ENCODE measurements at places on chromosomes 7 and 10. TPM values are rescaled to one million over a fixed set of nuclear protein-coding genes. Genes with fewer than 3 reads are reported as not detected.

The SSC4D gene
- total RNA-seq = 0.65 TPM

The ALOX5 gene
- not detected for total RNA-seq

The ADCY1 gene
- 0.26 TPM for total RNA-seq

The UTF1 gene
- not detected for total RNA-seq

The CPA4 gene
- total RNA-seq = 140 TPM

The CALHM3 gene
- total RNA-seq = not detected

The CFTR gene
- total RNA-seq = not detected

The ZNF107 gene
- 2.2 TPM for total RNA-seq

The FAM24B gene
- total RNA-seq = 2.2 TPM

The CABCOCO1 gene
- 0.26 TPM for total RNA-seq

The HPSE2 gene
- not detected for total RNA-seq

The PDE6C gene
- total RNA-seq = not detected

The TMEM270 gene
- total RNA-seq = not detected

The OR2A12 gene
- total RNA-seq = not detected

The HMX2 gene
- total RNA-seq = not detected

The ABHD11 gene
- 7.5 TPM for total RNA-seq

The ANLN gene
- total RNA-seq = 11.5 TPM

The BTBD16 gene
- not detected for total RNA-seq

The OR9A2 gene
- not detected for total RNA-seq

The ARHGAP21 gene
- total RNA-seq = 100 TPM

The STMP1 gene
- 26.4 TPM for total RNA-seq

The FBXL15 gene
- total RNA-seq = 6.6 TPM

The ARPC1A gene
- 257 TPM for total RNA-seq

The ANKRD16 gene
- total RNA-seq = 14.1 TPM

The ABLIM1 gene
- total RNA-seq = 17.1 TPM

The ITPRID1 gene
- not detected for total RNA-seq

The GPR26 gene
- total RNA-seq = not detected

The TMEM176B gene
- not detected for total RNA-seq

The OR13A1 gene
- not detected for total RNA-seq

The MRLN gene
- total RNA-seq = not detected

The DPP6 gene
- not detected for total RNA-seq

The GDF2 gene
- total RNA-seq = not detected

The LZTS2 gene
- total RNA-seq = 129 TPM

The GRID2IP gene
- not detected for total RNA-seq

The IFIT3 gene
- total RNA-seq = 19.9 TPM

The TMEM140 gene
- 17.7 TPM for total RNA-seq

The PALD1 gene
- 0.40 TPM for total RNA-seq

The GPRIN2 gene
- not detected for total RNA-seq

The ADRB1 gene
- total RNA-seq = not detected

The OR2A5 gene
- not detected for total RNA-seq

The TUBAL3 gene
- not detected for total RNA-seq

Measured in smooth muscle cell of the pulmonary artery (primary cell).